ENCODE measurements at places on chromosomes 16 and 17.

- no peak for DNase-seq
These were observed 651.8 kb upstream of the GOT2 start for GRCh38 chr16:59385959-59386358.

- no peak for DNase-seq
These were observed 8.1 kb upstream of the CPSF4L start for GRCh38 chr17:73269791-73270190.

DNA sequence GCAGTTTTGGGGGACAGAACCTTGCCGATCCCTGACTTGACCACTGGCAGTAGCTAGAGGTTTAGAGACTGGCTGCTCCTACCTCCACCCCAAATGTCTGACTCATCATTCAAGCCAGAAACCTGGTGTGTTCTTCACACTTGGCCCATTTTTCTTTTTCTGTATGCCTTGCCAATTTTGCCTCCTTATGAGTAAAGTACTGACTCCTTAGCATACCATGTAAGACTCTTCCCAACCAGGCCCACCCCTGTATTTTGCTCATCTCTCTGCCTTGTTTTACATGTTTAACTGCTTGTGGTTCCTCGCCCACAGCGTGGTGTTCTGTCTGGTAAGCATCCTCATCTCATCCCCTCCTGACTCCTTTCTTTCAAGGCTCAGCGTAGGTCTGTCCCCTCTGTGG, 37.9 kb downstream of the NUP88 start:
- DNase-seq: no peak

DNA sequence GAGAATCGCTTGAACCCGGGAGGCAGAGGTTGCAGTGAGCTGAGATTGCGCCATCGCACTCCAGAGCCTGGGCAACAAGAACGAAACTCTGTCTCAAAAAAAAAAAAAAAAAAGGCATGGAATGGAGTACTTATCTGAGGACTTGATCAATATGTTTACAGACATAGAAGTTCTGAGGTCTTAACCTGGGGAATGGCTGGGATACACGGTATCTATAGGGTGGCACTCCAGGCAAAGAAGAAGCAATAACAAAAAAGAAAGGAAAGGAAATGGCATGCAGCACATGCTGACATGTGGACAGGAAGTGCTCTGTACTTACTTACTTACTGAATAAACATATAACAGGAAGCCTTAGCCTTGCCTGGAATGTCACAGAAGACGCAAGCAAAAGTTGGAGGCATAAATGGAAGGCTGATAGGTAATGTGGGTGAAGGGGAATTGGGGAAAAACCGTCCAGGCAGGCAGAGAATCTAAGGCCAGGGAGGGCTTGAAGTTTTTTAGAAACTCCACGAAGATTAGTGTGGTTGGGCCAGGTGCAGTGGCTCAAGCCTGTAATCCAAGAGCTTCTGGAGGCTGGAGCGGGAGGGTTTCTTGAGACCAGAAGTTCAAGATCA, 10.1 kb upstream of the SPOP start:
- no peak for DNase-seq

- no peak for DNase-seq
These were observed 70.6 kb downstream of the SREBF1 start for GRCh38 chr17:17766077-17766743.

- DNase-seq: no peak
These were observed 13.0 kb upstream of the DHRS7B start for GRCh38 chr17:21113716-21114115.

GRCh38 chr17:63549289-63549945, 860 bp upstream of the DCAF7 start:
- DNase-seq: no peak

DNA sequence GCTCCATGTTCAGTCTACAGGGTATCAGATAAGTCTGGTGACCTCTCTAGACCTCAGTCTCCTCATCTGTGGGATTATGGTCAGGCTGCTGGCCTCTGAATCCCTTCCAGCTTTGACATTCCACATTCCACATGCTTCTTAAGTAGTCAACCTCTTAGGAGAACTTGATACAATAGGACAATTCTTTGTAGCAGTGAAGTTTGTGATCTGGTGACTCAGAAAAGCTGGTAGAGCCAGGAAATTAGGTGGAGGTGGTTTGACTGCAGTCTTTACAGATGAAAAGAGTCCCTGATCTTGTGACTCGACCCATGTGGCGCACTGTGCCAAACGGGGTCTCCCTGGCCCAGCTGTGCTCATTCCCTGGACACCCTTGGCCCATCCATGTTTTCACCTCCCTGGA, 147.8 kb downstream of the NTN1 start:
- no peak for DNase-seq
